Effector memory CD8-positive, alpha-beta T cell (primary cell): ENCODE measurements at places on chromosomes 3 and 15.
A peak's percentile ranks its signal among the peaks of the same experiment; 100 is the strongest.

DNA sequence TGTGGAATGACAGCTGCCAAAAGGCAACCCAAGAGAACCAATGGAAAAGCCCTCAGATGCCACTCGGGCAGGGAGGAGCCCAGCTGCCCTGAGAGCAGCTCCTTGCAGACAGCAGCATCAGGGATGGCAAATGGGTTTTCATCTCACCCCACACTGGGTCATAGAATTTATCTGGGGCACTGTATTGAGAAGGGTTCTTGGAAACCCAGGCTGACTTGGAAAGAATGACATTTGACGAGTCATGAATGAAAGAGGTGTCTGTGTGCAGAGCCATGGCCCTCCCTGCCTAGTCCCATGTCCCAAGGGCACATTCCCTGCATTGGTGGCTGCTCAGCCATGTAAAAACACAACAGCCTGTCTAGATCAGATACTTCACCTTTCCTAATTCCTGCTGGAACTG is 157.9 kb upstream of the BHLHE40 start:
- no peak for DNase-seq

DNA sequence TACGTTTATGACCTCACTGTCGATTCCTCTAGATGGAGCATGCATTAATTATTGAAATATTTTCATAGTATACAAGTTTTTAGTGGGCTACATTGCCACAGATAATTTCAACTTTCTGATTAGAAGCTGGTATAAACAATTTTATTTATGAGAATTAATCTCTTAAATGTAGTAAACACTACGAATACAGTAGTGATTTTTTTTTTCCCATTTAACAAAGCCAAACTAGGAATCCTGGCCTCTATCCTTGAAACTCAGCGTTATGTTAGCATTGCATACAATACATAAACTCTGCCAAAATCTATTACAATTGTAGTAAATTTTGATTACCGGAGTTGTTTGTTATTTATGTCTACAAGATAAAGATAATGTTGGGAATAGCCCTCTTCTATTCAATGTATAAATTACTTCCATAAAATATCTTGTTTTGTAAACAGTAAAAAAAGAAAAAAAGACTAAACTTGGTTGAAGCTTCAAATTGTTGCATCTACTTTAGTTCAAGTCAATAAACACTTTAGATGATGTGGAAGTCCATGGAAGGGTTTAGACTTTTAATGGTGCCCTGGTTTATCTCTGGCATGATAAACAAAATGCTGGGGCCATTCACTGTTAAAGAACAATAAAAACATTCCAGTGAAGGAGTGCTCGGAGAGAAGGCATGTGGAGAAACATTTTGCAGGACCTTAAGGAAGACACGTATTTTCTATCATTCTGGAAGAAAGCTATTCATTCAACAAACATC is 77.3 kb upstream of the NR2F2 start:
- DNase-seq: no peak

DNA sequence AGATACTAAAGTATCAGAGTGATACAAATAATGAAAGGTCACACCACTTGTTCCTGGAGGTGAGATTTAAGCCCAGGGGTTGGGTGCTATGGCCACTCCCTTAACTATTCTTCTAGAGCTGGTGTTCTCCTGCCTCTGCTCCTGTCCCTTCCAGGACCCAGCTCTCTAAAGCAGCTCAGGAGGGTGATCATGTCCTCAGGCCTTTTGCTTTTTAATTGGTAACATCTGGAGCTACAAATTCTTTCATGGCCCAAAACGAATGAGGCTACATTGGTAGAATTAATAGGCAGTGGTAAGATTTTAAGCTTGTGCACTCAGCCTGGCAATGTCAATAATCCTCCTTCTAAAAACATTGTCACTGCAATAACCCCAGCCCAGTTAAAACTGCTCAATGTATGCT is 38.2 kb upstream of the CNOT10 start:
- DNase-seq: no peak

- no peak for DNase-seq
These were observed at the start of gene STAC for GRCh38 chr3:36380221-36381031. Gene STAC (plus strand): TSS chr3:36380504. CDS start chr3:36380644, 140 bp downstream.

DNA sequence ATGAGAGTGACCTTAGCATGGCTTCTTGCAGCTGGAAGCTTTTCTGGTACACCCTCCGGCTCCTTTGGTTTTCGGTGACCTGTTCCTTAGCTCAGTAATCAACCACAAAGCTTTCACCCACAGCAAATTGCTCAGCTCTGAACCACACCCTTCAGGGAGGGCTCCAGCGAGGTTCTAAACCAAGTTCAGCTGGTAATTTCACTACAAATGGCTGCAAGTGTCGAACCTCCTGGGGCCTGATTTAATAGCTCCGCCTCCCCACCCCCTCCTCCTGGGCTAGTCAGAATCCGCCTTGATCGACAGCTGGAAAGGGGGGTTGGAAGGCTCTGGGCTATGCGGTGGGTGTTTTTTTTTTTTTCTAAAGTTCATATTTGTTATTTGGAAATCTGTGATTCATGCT is 150.9 kb upstream of the MCTP2 start:
- DNase-seq: peak; percentile 2

DNA sequence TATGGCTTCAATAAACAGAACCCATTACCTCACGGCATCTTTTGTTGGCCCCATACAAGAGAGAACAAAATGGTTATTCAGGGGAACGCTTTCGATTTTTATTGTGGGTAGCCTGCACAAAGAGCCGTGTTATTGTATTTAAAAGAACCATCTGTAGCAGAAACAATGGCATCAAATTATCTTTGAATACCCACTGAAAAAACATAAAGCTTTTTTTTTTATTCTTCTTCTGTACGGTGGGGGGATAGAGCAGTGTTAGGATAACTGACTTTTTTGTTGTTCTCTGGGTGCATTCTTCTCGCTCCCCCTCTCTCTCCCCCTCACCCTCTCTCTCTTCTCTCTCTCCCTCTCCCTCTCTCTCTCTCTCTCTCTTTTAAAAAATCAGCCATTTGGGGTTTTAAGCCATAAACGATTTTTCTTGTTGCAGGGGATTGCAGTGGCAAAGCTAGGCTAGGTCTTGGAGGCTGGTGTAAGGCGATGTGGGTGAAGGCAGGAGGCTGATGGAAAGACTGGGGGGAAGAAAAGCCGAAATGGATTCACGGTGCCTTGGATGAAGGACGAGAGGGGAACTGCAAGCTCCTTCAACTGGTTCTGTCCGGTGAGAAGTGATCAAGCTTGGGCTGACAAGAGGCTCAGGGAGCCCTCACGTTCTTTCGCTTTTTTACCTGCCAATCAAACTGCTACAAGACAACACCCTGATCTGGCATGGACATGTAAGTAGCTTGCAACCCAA is 12.4 kb upstream of the SOX2 start:
- no peak for DNase-seq

GRCh38 chr15:64314456-64314855 is 41.5 kb downstream of the CSNK1G1 start:
- no peak for DNase-seq
